D341Med (cell line): ENCODE measurements at places on chromosomes 11 and 22.
A peak's percentile ranks its signal among the peaks of the same experiment; 100 is the strongest.

- DNase-seq: no peak
Measured at GRCh38 chr22:39651053-39651996, 80.8 kb downstream of the CACNA1I start.

GRCh38 chr22:47022075-47022473 is 259.6 kb downstream of the TBC1D22A start:
- no peak for DNase-seq

- no peak for DNase-seq
Measured at GRCh38 chr11:20584093-20584774, 15.2 kb upstream of the SLC6A5 start.

DNA sequence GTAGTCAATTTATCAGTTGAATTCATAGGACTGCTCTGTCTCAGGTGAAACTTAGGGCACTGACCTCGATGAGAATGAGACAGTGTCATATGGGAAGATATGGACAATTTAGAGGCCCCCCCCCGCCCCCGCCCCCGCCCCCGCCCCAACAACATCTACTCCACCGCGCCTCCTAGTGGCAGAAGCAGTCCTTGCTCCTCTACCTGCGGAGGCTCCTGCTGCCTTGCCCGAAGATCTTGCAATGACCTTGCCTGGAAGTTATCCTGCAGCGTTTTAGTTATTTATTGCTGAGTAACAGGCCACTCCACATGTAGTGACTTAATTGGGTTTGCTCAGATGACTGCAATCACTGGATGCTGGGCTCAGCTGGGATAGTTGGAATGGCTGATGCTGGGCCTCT is 15.2 kb downstream of the SERPINH1 start:
- DNase-seq: peak; percentile 73

DNA sequence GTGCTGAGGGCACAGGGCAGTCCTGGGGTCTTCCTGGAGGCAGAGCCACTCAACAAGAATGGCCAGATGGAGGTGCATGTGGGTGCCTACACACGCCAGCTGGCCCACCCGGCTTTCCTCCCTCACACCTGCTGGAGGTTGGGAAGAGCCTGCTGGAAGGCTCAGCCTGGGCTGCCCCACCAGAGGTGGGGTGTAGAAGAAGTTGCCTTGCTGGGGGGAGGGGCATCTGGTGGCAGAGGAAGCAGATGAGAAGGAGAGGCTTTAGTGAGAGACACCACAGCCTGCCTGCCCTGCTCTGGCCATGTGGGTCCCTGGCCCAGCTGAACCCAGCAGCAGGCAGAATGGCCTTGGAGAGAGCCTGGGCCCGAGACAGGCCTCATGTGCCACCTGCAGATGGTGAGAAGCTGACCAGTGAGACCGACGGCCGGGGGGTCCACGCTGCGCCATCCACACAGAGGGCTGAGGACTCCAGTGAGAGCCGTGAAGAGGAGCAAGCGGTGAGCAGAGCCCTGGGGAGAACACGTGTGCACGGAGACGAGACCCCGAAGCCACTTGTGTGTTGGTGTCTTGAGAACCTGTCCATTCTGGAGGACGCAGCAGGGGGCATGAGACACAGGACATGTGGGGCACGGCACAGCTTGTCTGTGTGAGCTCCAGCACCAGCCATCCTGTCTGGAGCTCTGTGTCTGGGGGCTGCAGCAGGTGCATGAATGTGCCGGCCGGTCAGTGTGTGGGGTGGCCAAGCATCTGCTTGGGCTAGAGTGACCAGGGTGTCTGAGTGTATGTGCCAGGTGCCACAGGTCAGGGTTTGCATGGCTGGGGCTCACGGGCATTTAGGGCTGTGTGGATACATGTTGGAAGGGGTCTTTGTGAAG is 2.7 kb downstream of the B4GALNT4 start:
- DNase-seq: peak; percentile 55

- DNase-seq: no peak
Measured at GRCh38 chr22:22667966-22668880, 23.8 kb downstream of the GGTLC2 start.

GRCh38 chr11:86069408-86070101 is 671 bp upstream of the PICALM start:
- no peak for DNase-seq

GRCh38 chr11:5304046-5304445 is 2.3 kb upstream of the OR51B4 start:
- DNase-seq: no peak

- peak; percentile 18 for DNase-seq
Measured at GRCh38 chr11:95924414-95924760, 480 bp upstream of the MTMR2 start.
